Panc1 (cell line): ENCODE measurements at places on chromosomes 4 and X.

GRCh38 chr4:155656025-155656424 lies 10.6 kb upstream of the GUCY1A1 start:
- DNase-seq, result no peak

- no peak for DNase-seq
Observed at GRCh38 chr4:7759635-7760034, 180.0 kb downstream of the AFAP1 start.

DNA sequence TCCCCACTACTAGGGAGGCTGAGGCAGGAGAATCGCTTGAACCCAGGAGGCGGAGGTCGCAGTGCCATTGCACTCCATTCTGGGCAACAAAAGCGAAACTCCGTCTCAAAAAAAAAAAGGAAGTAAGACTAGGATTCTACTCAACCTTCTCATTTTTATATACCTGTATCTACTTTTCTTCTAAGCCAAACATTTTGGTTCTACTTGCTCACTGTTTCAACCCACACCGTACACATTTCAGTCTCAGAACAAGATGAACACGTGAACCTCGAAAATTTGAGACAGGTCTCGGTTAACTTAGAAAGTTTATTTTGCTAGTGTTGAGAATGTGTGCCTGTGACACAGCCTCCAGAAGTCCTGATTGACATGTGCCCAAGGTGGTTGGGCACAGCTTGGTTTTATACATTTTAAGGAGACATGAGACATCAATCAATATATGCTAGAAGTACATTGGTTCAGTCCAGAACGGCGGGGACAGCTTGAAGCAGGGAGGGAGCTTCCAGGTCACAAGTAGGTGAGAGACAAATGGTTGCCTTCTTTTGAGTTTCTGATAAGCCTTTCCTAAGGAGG lies 3.7 kb downstream of the ADD1 start:
- DNase-seq, result no peak

- DNase-seq, result no peak
Observed at GRCh38 chr4:106315476-106315967, 487 bp downstream of the TBCK start.

GRCh38 chr4:8615921-8616787 lies 23.6 kb downstream of the CPZ start:
- DNase-seq, result no peak

GRCh38 chrX:8374041-8374825 lies 90.4 kb upstream of the VCX3B start:
- DNase-seq, result no peak

- no peak for DNase-seq
Observed at GRCh38 chr4:91936311-91936710, 367.5 kb upstream of the GRID2 start.
